ENCODE measurements at places on chromosomes 11 and 22.

- no peak for DNase-seq
Observed at GRCh38 chr22:20763630-20764470, 10.1 kb upstream of the SERPIND1 start.

DNA sequence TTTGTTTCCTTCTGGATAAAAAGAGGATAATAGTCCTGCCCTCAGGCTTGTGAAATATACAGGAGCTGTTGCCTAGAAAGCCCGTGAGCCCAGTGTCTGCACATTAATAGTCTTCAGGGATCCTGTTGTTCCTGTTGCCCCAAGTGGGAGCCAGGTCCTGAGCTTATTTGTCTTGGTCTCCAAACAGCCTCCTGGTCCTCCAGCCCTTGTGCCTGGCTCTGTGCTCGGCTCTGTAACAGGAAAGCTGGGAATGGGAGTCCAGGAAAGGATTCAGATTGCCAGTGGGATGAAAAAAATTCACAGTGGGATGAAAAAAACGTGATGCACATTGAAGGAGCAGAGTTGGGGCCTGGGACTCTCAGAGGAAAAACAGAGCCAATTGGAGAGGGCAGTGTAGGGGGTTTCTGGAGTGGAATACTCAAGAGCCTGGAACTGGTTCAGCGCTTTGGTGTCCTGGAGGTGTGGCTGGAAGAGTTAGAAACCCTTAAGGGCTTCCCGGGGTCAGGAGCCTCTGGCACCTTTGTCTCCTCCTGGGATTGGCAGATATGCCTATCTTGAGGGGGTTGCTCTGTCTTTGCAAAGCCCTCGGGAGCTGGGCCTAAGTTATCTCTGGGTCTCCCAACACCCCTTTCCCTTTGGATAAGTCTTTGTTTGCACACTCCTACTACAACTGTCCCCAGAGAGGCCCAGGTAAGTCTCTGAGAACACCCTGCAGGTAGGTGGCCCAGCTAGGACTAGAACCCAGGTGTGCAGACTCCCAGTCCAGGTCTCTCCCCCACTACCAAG, 2.3 kb upstream of the INPPL1 start:
- no peak for DNase-seq

DNA sequence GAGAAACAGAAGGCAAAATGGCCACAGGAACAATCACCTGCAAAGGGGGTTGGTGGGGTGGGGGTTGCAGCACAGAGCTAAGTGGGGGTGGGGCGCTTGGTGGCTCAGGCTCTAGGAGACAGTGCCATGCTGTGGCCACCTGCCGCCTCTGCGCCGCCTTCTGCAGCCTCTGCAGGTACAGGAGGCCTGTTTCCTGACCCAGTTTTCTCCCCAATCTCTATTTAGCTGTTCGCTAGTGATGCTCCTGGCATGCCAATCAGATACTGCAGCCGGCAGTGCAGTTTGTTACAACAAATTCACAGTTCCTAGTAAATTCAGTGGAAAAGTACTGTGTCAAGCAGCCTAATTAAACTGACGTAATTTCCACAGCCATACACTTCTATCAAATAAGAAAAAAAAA, 106.4 kb downstream of the SERGEF start:
- DNase-seq: no peak

DNA sequence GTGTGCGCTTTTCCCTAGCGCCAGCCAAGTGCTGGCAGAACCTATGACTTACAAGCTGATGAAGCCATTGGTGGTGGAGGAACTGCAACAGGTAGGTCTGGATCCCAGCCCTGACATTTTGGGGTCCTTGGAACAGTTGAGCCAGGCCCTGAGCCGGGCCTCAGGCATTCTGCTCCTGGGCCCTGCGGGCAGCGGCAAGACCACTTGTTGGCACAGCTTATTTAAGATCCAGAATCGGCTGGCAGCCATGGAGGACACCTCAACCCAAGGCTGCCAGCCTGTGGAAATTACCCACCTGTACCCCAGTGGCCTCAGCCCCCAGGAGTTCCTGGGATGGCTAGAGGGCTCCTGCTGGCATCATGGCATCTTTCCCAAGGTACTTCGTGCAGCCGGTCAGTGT, 49.7 kb downstream of the DNHD1 start:
- no peak for DNase-seq

DNA sequence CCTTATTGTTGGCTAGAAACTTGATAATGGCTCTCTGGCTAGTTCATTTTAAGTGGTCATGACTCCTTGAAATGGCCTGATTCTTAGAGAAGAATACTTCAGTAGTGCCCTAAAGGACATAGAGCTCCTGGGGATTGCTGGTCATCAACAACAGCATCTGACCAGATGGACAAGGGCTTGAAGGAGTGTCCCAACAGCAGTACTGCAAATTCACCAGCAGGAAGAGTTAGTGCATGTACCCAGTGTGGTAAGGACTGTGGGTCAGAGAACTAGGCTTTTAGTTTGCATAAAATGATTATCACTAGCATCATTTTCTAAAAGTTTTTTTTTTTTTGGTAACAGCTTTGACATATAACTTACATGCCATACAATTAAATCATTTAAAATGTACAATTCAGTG, 39.5 kb upstream of the CUL5 start:
- DNase-seq: no peak

GRCh38 chr11:36057379-36058042, 113.6 kb downstream of the LDLRAD3 start:
- no peak for DNase-seq

DNA sequence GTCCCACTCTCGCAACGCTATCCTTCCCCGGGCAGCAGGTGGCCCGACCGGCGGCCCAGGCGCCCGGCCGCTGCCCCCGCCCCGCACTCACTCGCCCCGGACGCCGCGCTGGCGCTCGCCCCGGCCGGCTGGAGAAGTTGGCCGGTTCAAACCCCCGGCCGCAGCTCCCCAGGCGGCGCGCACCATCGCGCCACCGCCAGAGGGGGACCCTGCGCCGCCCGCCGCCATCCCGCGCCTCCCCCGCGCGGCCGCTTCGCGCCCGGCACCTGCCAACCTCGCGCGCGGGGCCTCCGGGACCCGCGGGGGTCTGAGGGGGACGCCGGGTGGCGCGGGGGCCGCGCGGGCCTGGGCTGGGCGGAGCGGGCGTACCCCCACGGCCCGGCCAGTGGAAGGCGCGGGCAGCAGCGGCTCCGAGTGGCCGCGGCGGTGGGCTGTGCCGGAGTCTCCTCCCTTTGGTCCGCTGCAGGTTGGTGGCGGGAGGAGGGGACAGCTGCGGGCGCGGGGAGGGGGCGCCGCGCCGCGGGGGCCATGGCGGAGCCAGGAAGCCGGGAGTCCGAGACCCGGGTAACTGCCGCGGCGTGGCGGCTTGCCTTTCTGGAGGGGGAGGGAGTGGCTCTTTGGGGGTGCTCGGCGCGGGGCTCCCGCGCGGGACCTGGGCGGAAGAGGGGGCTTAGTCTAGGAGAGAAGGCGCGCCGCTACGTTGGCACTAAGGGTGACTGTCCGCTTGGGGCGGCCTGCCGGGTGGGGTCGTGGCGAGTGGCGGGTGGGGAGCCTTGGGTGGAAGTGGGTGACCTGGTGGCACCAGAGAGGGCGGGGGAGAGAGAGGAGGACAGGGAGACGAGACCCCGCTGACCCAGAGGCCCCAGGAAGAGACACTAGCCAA, at the start of the genes MPST and TST:
Gene MPST (plus strand): TSS at position 434 of the 883 bp plus-strand sequence. CDS start 95 bp downstream, at position 529.
Gene TST (minus strand): TSS at position 139 of the 883 bp plus-strand sequence. CDS start 715 bp downstream, outside the sequence.
- peak; percentile 21 for DNase-seq

DNA sequence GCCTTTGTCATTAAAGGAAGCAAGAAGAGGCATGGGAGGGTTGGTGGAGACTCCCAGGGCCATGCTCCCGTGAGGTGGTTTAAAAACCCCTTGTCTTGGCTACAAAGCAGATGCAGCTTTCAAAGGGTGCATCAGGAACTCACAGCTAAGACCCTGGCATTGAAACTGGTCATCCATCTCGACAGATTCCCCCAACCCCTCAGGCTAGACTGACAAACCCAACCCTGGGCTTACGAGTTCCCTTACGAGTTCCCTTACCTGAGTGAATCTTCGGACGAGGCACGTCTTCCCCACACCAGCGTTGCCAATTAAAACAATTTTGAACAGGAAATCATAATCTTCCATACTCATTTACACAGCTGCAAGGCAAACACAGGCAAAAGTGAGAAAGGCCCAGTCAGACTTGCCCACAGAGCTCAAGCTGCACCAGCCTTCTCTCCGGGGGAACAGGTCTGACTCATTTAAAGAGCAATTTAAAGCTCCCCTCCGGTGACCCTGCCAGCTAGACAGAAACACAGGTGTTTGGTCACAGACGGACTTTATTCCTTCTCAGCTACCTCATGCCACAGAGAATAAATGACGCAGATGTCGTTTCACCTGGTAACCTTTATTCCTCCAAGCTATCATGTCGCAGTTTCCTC, 74.6 kb downstream of the RAB30 start:
- DNase-seq: peak; percentile 37

- no peak for DNase-seq
Observed at GRCh38 chr11:104165014-104165413, 1.1 kb upstream of the PDGFD start.

Data from stimulated activated CD8-positive, alpha-beta memory T cell treated with anti-CD3 and anti-CD28 coated beads, Interleukin-15, amount 100 ng/mL, for 48 hours (primary cell).